ENCODE measurements at places on chromosomes 3 and 15.

GRCh38 chr3:50478671-50479260 is 24.7 kb downstream of the CACNA2D2 start:
- DNase-seq: no peak

GRCh38 chr3:87732294-87732693 is 326.5 kb downstream of the CGGBP1 start:
- DNase-seq: no peak

DNA sequence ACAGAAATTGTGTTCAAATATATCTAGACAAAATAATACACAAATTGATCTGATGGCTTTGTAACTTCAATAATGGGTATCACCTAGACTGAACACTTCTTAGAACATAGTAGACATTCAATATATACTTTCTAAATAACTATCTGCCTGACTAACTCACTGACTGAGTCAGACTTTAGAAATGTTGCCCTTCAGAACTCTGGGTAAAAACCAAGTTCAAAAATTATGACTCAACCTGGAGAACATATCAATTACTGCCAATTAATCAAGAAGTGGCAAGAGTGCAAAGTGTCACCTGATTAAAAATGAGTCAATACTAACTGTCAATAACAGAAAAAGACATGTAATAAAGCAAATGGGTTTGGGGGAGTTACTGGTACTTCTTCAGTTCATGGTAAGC is 144.6 kb upstream of the TMCO5A start:
- DNase-seq: no peak

DNA sequence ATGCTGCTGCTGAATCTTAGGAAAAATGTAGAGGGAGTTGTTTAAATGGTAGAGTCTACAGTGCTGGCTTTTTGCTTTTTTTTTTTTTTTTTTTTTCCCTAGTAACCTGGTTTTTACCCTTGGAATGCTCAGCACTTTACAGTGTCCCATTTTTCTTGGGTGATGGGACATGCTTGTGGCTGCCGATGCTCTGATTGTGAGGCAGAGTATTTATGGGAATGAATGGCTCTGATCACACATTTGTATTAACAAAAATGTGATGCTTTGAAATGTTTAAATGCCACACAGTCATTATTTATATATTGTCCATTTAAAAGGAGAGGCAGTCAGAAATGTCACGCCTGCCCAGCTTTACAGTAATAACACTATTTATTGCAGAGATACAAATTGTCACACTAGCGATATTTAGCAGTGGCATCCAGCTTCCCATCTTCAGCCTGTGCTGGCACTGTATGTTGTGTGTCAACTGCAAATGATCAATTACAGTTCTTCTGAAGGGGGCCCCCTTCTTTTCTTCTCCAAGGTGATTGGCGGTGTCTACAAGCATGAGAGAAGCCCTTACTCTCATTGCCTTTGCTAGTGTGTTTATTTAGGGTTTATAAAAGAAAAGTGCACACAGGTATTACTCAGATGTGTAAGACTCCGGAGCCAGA is 30.9 kb upstream of the IGF1R start:
- DNase-seq: no peak

- no peak for DNase-seq
Measured at GRCh38 chr3:132033471-132033870, 1.3 kb downstream of the CPNE4 start.

- DNase-seq: no peak
Measured at GRCh38 chr3:184015381-184016019, 2.2 kb downstream of the ABCC5 start.

GRCh38 chr3:171149526-171150116 is 123.1 kb upstream of the SLC2A2 start:
- DNase-seq: no peak

GRCh38 chr3:145817870-145818483 is 343.0 kb downstream of the PLOD2 start:
- no peak for DNase-seq

- DNase-seq: no peak
Measured at GRCh38 chr3:26719134-26719533, 96.6 kb downstream of the LRRC3B start.

GRCh38 chr3:191383124-191383523 is 52.8 kb upstream of the UTS2B start:
- no peak for DNase-seq

DNA sequence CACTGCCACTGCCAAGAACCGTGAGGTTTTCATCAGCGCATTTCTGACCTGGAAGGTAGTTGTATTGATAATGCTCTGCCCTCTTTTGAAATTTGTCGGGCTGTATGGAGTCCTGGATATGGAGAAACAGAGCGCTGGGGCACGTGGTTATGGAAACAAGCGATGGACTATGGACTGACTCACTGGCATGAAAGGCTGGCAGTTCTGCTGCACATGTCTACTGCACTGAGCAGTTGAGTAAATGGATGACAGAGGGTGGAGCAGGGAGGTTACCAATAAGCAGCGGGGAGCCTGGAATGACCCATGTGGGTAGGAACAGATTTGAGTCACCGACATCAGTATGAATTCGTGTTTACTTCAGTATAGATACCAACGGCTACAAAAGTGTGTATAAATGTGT is 429.5 kb downstream of the OCA2 start:
- no peak for DNase-seq

- no peak for DNase-seq
Measured at GRCh38 chr3:138401834-138402233, 32.6 kb upstream of the ESYT3 start.

GRCh38 chr15:36632226-36632625 is 52.8 kb downstream of the CDIN1 start:
- no peak for DNase-seq

DNA sequence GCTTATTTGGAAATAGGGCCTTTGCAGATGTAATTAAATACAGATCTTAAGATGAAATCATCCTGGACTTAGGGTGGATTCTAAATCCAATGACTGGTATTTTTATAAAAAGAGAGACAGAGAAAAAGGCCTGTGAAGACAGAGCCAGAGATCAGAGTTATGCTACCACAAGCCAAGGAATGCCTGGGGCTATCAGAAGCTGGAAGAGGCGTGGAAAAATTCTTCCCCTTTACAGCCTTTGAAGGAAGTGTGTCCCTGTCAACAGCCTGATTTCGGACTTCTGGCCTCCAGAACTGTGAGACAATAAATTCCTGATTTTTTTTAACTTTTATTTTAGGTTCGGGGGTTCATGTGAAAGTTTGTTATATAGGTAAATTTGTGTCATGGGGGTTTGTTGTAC is 154.1 kb upstream of the CADPS start:
- DNase-seq: no peak

GRCh38 chr15:40543082-40543481 is 21.8 kb downstream of the CCDC32 start:
- DNase-seq: no peak

- DNase-seq: no peak
Measured at GRCh38 chr15:26504009-26504408, 268.9 kb downstream of the GABRB3 start.

GRCh38 chr3:32148351-32148750 is 41.9 kb downstream of the GPD1L start:
- no peak for DNase-seq

GRCh38 chr3:45535665-45536064 is 58.9 kb upstream of the LIMD1 start:
- DNase-seq: no peak

- no peak for DNase-seq
Measured at GRCh38 chr15:69664572-69665571, 212.3 kb downstream of the RPLP1 start.

- DNase-seq: no peak
Measured at GRCh38 chr15:82558502-82558901, 18.2 kb upstream of the RPS17 start.

DNA sequence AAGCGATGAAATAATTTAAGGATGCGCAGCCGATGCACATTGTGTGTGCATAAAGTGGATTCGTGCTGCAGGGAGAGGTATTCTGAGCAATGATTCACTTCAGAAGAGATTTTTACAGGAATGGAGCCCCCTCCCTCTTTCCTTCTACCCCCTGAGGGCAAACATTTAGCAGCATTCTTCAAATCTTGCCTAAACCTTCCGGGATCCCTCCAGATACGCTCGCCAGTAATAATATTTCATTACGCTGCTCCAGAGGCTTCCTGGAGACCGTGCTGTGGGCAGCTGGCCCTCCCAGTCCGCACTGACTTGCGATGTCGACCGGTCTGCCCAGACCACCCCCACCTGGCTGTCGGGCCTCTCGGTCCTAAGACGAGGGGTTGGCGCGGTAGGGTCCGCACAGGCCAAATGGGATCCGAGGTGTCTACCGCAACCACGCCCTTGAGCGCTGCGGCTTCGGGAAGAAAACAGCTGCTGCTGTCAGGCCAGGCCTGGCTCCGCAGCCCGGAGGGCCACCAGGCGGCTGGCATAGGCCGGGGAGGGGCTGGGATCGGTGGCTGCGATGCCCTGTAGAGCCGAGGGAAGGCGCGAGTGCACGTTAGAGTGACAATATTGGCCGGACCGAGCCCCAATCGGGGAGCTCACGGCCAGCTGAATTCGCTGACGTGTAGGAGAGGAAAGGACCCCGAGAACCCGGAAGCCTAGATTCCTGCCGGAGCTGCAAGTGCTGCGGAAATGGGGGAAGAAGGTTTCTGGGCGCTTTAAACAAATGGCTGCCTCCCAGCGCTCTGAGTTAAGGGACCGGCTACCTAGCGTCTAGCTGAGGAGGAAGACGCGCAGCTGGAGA is 14.3 kb downstream of the ZIC4 start:
- DNase-seq: no peak

DNA sequence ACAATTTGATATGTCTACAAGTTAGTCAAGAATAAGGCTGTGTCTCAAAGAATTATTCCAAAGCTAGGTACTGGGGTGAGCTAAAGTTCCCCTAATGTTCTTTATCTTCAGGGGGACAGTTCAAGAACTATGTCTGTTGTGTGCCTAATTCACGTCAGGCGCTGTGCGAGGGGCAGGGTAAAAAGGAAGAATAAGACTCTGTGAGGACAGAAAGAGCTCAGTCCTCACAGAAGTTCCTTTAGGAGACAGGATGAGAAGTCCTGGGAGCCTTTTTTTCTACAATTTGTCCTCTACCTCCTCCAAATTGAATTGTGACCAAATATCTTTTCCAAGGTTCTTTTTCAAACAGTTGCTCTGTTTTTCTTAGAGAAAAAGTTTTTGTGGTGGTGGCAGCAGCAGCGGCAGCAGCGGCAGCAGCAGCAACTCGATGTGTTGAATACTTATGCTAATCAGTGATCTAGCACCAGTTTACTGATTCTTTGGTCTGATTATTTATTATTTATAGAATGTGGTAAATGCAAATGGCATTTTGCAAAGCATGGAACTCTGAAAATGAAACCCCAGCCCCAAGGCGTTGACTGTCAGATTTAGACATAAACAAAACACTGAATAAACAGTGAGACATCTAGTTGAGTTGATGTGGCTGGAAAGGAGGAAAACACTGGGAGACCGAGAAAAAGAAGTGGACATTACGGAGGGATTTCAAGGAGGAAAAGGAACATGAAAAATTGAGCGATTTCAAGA is 88.6 kb downstream of the GTPBP8 start:
- DNase-seq: no peak

- no peak for DNase-seq
Measured at GRCh38 chr3:140311428-140311827, 366.4 kb upstream of the TRIM42 start.

DNA sequence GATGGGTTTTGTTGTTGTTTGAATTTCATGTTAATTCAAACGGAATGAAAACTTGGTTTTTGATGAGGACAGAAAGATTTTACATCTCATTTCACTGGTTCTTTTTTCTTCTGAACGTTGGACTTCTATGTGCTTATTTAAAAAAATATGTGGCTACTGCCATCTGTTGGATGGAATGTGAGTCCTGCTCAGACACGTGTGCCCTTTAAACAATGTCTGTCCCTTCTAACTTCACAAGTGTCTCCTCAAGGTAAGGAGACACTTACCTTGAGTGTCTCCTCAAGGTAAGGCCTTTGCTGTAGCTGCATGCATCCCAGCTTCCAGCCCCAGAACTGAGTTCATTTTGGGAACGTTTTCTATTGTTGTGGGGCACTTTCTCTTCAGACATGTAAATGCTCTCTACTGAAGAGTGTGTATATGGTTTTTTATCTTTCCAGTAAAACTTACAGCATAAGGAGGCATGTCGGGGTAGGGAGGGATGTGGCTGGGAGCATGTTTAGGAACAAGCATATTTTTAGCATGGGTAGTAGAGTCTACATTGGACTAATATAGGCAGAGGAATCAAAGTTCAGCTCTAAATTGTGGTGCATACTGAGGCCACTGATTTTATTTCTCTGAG is 63.1 kb upstream of the UBE3A start:
- DNase-seq: no peak

DNA sequence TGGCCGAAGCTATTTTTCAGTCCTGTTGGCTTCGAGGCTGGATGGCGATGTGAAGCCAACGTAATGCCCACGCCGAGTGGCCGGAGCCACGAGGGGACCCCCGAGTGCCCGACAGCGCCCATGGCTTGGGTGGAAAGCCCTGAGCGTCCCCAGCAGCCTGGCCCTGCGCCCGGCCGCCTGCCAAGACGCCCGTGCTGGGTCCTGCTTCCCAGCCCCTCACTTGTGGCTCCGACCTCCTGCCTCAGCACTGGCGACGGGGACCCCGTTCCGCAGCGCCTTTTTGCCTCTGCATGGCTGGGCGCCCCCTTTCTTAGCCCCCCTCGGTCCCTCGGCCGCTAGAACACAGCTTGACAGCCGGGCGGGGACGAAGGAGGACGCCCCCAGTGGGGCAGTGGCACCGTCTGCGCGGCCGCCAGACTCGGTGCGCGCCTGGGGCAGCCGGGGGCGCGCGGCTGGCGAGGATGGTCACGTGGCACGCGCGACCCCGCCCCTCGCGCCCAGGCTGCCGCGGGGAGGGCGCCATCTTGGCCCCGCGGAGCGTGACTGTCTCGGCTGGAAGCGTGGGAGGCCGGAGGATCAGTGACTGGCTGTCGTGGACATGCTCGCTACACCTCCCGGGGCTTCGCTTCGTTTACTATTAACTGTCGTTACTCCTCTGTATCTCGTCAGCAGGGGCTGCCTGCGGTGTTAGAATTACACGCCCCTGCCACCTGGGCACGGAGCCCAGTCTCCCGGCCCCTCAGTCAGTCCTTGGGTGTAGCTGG is 626 bp upstream of the GPR176 start:
- DNase-seq: peak; percentile 68

DNA sequence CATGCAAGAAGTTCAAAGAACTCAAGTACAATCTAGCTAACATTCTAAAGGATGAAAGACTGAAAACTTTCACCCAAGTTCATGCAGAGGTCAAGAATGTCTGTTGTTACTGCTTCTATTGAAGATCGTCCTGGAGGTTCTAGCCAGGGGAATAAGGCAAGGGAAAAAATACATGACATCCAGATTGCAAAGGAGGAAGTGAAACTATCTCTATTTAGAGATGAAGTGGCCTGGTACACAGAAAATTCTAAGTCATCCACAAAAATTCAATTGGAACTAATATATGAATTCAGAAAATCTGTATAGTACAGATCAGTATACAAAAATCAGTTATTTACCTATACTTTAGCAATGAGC is 693.0 kb downstream of the NR2F2 start:
- DNase-seq: no peak
